ENCODE measurements at places on chromosomes 13 and 19.

DNA sequence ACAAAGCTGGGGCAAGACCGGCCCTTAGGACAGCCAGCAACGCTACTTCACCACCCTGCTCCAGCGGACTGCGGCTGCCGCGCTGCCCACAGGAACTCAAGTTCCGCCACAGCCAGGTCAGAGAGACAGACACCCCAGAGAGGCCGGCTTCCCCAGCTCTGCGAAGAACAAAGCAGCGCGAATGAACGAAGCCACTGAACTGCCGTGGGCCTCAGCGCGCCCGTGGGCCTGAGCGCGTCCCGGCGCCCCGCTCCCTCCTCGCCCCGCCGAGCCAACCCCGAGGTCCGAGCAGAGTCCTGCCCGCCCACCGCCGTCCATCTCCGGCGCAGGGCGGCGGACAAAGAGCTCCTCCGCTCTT lies 158.4 kb downstream of the RNF17 start:
- DNase-seq: no peak

DNA sequence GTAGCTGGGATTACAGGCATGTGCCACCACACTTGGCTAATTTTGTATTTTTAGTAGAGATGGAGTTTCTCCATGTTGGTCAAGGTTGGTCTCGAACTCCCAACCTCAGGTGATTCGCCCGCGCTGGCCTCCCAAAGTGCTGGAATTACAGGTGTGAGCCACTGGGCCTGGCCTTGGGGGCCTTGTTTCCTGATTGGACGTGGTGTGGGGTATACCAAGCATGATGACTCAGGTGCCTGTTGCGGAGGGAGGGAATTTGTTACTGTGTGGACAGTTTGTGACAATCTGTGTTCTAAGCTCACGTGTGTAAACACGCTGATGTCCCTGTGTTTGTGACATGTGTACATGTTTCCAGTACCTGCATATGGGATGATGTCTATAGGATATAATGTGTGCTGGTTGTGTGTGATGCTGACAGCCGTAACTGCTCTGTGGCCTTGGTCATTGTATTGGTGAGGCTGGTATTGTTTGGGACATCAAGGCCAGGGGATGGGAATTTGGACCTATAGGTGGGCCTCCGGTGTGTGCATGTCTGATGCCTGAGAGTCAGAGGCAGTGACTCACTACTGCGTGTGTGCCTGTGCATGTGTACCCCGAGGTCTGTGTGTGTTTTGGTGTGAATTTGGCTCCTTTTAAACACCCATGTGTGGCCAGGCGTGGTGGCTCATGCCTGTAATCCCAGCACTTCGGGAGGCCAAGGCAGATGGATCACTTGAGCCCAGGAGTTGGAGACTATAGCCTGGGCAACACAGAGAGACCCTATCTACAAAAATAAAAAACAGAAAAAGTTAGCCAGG lies 1.6 kb upstream of the EGLN2 start:
- DNase-seq: no peak

GRCh38 chr19:49186108-49186507 lies 28.5 kb downstream of the TRPM4 start:
- no peak for DNase-seq

DNA sequence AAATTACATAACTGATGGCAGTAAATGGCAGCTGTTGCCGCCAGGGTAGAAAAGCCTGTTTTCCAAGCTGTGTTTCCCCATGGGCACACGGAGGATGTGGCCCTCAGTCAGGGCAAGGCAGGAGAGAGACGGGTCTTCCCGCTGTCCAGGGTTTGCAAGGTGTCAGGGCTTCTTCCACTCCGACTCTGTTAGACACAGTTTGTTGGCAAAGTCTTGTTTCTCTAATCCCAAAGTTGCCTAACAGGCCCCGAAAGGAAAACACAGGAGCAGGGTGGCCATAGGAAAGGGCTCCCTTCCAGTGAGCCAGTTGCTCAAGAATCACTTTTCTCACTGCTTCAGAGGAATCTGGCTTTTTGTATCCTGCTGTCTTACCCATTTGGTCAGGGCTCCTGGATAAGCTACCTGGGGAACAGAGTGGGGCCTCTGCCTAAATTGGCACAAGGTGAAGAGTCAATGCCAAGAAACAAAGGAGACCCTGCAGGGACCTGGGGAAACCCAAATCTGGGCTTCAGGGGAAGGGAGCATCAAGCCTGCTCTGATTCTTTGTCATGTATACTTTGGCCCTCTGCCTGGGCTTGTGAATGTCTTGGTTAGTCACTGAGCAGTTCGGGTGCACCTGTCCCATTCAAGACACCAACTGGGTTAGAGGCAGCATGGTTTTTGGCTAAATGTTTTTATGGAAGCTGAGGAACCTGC lies 29.0 kb upstream of the CXCL17 start:
- no peak for DNase-seq

GRCh38 chr13:98749501-98749900 lies 3.0 kb downstream of the SLC15A1 start:
- no peak for DNase-seq

Data from right forelimb (tissue), 1 donor.